Stimulated activated CD8-positive, alpha-beta memory T cell treated with anti-CD3 and anti-CD28 coated beads, Interleukin-7, amount 100 ng/mL, for 1 hour (primary cell): ENCODE measurements at places on chromosomes 4 and X.

GRCh38 chr4:146435962-146436361 lies 85.8 kb downstream of the SLC10A7 start:
- no peak for DNase-seq

DNA sequence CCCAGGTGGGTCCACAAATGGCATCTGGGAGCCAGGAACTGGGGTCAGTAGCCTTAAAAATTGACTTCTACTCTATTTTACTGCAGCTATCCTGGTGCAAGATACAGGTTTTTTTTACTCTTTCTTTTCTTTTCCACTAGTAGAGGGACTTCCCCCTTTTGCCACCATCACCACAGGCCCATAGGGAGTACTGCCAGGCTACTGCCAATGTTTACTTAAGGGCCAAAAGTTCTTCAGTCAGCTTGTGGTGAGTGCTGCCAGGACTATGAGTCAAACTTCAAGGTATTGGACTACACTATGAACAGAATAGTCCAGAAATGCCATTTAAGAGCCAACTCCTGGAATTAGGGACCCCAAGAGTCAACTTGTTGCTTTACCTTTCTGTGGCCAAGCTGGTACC lies 94.7 kb downstream of the EDA2R start:
- no peak for DNase-seq

DNA sequence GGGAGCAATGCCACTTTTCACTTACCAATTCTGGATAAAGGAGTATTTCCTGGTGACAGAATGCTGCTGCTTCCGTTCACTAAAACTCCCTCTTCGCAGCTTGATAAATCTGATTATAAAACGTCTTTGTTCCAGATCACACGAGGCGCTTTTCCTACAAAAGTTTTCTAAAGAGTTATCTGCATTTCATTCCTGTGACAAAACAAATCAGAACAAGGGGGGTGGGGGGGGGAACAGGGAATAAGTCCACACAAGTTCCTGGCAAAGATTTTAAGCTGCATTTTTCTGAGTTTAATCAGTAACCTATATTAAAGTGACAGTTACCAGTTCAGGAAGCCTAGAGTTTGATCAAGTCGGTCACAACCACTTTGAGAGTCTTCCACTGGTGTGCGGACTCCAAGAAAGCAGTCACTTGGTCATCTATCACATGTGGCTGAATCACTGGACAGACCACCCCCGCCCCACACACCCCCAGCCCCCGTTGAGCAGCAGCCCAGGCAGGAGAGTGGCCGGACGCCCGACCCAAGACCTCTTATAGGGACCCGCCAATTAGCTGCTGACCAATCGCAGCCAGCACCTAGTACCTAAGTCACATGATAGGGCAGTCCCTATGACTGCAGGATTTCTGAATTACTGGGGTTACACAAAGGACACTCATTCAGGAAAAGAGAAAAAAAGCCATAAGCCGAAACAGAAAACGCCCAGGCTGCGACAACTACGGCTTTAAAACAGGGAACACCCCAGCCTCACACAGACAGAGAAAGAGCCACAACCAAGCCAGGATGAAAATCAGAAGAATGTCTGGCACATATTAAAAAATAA lies 569.3 kb upstream of the DIPK2B start:
- DNase-seq: no peak

DNA sequence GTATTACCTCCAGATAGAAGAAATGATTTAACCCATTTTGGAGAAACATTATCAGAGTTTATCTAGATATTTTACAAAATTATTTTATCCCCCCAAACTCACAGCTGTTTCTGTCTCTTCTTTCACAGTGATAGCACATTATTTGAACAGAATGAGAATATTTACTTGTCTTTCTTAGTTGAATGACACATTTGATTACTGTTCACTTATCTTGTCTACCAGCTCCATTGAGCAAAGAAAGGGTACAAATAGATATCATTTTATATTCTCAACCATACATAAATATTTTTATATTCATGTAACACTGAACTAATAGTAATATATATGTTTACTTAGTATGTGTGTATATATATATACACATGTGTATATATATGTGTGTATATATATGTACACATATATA lies 364.2 kb downstream of the GALNTL6 start:
- DNase-seq: no peak

- DNase-seq: no peak
These were observed 41.8 kb downstream of the RBM47 start for GRCh38 chr4:40587826-40588225.
